ENCODE measurements at places on chromosomes 2 and 18.

GRCh38 chr2:79131687-79132086 lies 11.4 kb downstream of the REG1A start:
- no peak for DNase-seq
- H3K36me3 ChIP-seq, result no peaks in the 10 kb centered on the region
- no peaks in the 10 kb centered on the region for H3K27me3 ChIP-seq
- H3K27ac ChIP-seq, result no peak overlapping the region
- no peaks in the 10 kb centered on the region for H3K4me1 ChIP-seq

GRCh38 chr18:74139411-74139810 lies 8.2 kb downstream of the FBXO15 start:
- H3K36me3 ChIP-seq, result no peaks in the 10 kb centered on the region
- no peak for DNase-seq
- H3K4me3 ChIP-seq, result no peak overlapping the region

DNA sequence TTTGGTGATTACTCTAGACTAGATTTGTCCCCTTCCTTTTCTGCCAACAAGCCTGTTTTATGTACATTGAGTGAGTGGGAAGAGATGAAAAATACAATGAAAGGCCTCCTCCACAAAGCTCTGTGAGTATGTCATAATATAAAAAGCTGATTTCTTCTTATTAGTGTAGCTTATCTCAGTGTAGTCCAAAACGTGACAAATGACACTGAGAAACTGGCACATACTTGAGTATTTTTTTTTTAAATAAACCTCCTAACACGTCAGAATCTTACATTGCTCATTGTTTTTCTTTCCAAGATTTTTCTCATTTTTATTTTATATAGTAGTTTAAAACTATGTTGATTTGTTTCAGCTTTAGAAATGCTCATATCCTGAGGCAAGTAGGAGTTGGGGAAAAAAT lies 17.9 kb upstream of the FIGN start:
- peaks cover 3% of the 10 kb centered on the region for H3K4me1 ChIP-seq
- no peaks in the 10 kb centered on the region for H3K27me3 ChIP-seq
- H3K27ac ChIP-seq, result no peak overlapping the region
- DNase-seq, result no peak
- no peak overlapping the region for H3K4me3 ChIP-seq
- no peaks in the 10 kb centered on the region for H3K36me3 ChIP-seq

- H3K27ac ChIP-seq, result no peak overlapping the region
- no peaks in the 10 kb centered on the region for H3K27me3 ChIP-seq
- DNase-seq, result no peak
- no peaks in the 10 kb centered on the region for H3K4me1 ChIP-seq
- no peaks in the 10 kb centered on the region for H3K36me3 ChIP-seq
Measured at GRCh38 chr2:64344999-64345576, 108.9 kb upstream of the LGALSL start.

DNA sequence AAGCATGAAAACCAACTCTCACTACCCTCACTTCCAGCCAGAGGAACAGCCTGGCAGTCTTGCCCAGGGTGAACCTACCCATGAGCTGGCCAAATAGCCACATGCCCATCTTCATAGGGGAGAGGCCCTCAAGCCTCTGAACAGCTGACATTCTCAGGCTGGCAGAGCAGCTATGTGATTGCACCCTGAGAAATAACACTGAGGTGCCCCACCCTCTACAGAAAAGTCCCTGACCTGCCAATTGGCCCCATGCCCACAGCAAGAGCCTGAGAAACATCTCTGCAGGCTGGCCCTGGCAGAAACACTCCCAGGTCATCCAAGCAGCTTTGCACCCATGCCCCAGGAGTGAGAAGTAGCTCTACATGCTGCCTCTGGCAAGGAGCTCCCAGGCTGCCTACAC lies 127.4 kb upstream of the OTX1 start:
- H3K27me3 ChIP-seq, result no peaks in the 10 kb centered on the region
- no peaks in the 10 kb centered on the region for H3K4me1 ChIP-seq
- H3K27ac ChIP-seq, result no peak overlapping the region
- no peak overlapping the region for H3K4me3 ChIP-seq
- no peak for DNase-seq

GRCh38 chr2:205270689-205271088 lies 411.6 kb upstream of the NRP2 start:
- no peaks in the 10 kb centered on the region for H3K36me3 ChIP-seq
- no peak overlapping the region for H3K4me3 ChIP-seq
- no peaks in the 10 kb centered on the region for H3K4me1 ChIP-seq
- no peak overlapping the region for H3K27ac ChIP-seq
- DNase-seq, result no peak

DNA sequence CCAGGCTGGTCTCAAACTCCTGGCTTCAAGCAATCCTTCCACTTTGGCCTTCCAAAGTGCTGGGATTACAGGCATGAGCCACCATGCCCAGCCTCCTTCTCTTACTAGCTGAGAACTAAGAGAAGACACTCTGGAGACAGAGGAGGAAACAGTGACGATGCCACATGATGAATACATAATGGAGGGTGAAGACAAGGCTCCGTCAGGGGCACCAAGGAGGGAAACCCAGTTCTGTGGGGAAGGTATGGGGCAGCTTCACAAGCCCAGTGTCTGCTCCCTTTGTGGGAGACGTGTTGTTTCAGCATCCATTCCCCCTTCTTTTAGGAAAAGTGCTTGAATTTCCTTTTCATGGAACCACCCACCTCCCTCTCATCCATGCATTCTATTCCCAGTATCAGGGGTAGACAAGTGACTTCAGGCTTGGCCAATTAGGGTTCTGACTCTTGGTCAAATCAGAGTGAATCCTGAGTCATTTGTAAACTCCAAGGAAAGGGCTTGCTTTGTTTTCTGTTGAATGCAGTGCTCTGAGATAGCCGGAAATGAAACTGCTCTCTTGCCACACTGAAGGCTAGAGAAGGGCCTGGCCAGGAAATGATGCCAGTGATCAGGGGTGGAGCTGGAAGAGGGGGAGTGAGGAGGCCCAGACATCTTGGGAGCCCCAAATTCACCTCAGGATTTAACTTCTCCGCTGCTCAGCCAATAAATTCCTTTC lies 23.7 kb downstream of the TMEM127 start:
- no peaks in the 10 kb centered on the region for H3K4me1 ChIP-seq
- peak; percentile 53 for DNase-seq
- H3K27me3 ChIP-seq, result no peaks in the 10 kb centered on the region
- H3K36me3 ChIP-seq, result no peaks in the 10 kb centered on the region
- no peak overlapping the region for H3K4me3 ChIP-seq

GRCh38 chr2:57850415-57851130 lies 196.0 kb upstream of the VRK2 start:
- DNase-seq, result no peak
- H3K27me3 ChIP-seq, result no peaks in the 10 kb centered on the region
- H3K4me1 ChIP-seq, result no peaks in the 10 kb centered on the region
- no peaks in the 10 kb centered on the region for H3K36me3 ChIP-seq
- H3K4me3 ChIP-seq, result no peak overlapping the region

DNA sequence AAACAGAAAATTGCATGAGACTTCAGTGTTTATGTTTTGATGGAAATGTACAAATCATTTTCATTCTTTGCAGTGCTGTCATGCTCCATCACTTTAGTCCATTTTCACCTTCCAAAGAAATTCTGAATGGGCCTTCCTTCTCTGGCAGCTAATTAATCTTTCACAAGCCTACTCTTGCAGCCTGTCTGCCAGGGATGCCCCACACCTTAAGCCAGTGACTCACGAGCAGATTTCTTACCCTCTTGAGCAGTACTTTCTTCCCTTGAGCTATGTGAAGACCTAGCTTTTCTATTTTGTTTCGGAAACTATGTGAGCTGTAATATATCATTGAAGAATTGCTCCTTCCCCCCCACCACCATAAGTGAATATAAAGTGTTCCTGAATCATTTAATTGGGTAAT lies 404.3 kb upstream of the VWC2L start:
- H3K27ac ChIP-seq, result no peak overlapping the region
- no peaks in the 10 kb centered on the region for H3K36me3 ChIP-seq
- H3K4me3 ChIP-seq, result no peak overlapping the region
- no peak for DNase-seq
- H3K4me1 ChIP-seq, result no peaks in the 10 kb centered on the region

- no peak for DNase-seq
- no peak overlapping the region for H3K27ac ChIP-seq
- H3K36me3 ChIP-seq, result no peaks in the 10 kb centered on the region
- H3K4me3 ChIP-seq, result no peak overlapping the region
Measured at GRCh38 chr2:46020416-46020815, 276.8 kb upstream of the EPAS1 start.

- no peak overlapping the region for H3K27ac ChIP-seq
- no peak overlapping the region for H3K4me3 ChIP-seq
- no peaks in the 10 kb centered on the region for H3K27me3 ChIP-seq
Measured at GRCh38 chr2:26449278-26450030, 28.5 kb downstream of the OTOF start.

- no peak overlapping the region for H3K4me3 ChIP-seq
- H3K27me3 ChIP-seq, result no peaks in the 10 kb centered on the region
- DNase-seq, result no peak
- peaks cover 22% of the 10 kb centered on the region for H3K4me1 ChIP-seq
- H3K27ac ChIP-seq, result peak overlapping the region; percentile 35
Measured at GRCh38 chr2:45822272-45822630, 170.8 kb downstream of the PRKCE start.

DNA sequence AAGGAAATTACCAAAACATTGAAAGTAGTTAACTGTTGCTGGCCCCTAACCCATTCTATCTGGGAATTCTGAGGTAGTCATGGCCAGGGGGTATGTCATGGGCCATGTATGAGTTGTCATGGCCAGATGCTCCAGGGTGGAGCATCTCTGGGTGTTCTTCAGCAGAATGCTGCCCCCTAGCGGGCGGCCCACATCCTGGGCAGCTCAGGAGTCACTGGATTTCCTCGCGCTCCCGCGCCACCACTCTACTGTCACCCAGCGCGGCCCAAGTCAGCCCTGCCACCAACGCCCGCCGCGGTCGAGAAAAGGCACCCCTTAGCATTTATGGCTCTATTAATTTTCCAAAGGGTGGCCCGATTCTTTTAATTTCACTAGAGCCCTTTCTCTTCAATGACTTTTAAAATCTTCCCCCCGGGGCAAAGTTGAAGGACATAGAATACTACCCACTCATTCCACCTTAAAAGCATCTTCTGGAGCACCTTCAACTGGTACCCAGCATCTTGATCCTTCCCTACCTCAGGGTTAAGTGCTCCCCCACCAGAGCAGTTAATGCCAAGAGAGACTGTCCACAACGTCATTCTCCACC lies 41.6 kb downstream of the PKDCC start:
- no peak for DNase-seq
- H3K4me3 ChIP-seq, result no peak overlapping the region
- H3K4me1 ChIP-seq, result no peaks in the 10 kb centered on the region
- H3K27ac ChIP-seq, result no peak overlapping the region

DNA sequence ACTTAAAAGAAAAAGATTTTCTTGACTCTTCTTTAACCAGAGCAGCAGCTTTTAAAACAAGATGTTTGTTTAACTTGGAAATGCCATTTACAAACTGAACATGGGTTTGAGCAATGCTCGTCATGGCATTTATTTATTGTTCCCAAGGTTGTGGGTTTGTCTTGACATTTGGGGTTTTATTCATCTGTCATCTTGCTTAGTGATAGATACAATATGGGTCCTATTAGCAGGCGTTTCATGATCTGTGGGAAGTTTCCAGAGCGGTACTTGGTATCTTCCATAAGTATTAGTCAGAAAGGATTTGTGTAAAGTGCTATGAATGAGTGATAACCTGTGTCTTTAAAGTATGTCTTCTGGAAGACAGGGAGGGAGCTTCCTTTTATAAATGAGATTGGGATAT lies 29.9 kb upstream of the MGAT5 start:
- H3K27ac ChIP-seq, result no peak overlapping the region
- H3K36me3 ChIP-seq, result no peaks in the 10 kb centered on the region
- no peaks in the 10 kb centered on the region for H3K4me1 ChIP-seq
- H3K27me3 ChIP-seq, result no peaks in the 10 kb centered on the region
- no peak for DNase-seq

GRCh38 chr18:59052965-59053820 lies 86.5 kb upstream of the SEC11C start:
- no peak overlapping the region for H3K4me3 ChIP-seq
- no peaks in the 10 kb centered on the region for H3K36me3 ChIP-seq
- peak overlapping the region; percentile 71 for H3K27ac ChIP-seq
- H3K27me3 ChIP-seq, result no peaks in the 10 kb centered on the region
- peaks cover 9% of the 10 kb centered on the region for H3K4me1 ChIP-seq
- DNase-seq, result no peak

GRCh38 chr18:40738321-40738880 lies 1216.6 kb upstream of the PIK3C3 start:
- no peak overlapping the region for H3K27ac ChIP-seq
- no peaks in the 10 kb centered on the region for H3K27me3 ChIP-seq
- no peaks in the 10 kb centered on the region for H3K36me3 ChIP-seq
- DNase-seq, result no peak
- no peaks in the 10 kb centered on the region for H3K4me1 ChIP-seq

GRCh38 chr18:73407506-73407905 lies 539.7 kb upstream of the NETO1 start:
- no peaks in the 10 kb centered on the region for H3K27me3 ChIP-seq
- H3K4me1 ChIP-seq, result no peaks in the 10 kb centered on the region
- H3K27ac ChIP-seq, result no peak overlapping the region
- H3K4me3 ChIP-seq, result no peak overlapping the region

DNA sequence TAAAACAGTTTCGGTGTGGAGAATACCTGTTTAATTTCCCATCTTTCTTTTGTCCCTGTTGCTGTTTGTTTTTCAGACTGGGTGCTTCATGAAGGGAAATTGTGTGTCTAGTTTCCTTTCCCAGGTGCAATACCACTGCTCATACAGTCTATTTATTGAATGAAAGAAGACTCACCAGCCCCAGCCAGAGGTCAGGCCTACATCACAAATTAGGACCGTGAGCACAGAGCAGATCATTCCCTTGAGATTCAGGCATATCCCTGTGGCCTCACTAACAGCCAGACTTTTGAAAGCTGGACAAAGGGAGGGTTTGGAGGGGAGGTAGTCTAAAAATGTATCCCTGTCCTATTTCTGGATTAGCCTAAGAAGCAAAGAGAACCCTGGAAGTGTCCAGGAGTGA lies 278.9 kb downstream of the IRS1 start:
- DNase-seq, result no peak
- H3K27me3 ChIP-seq, result no peaks in the 10 kb centered on the region
- H3K27ac ChIP-seq, result no peak overlapping the region
- H3K4me3 ChIP-seq, result no peak overlapping the region
- no peaks in the 10 kb centered on the region for H3K4me1 ChIP-seq

GRCh38 chr2:240433973-240434727 lies 1.3 kb upstream of the GPC1 start:
- peak overlapping the region; percentile 98 for H3K4me3 ChIP-seq
- no peaks in the 10 kb centered on the region for H3K36me3 ChIP-seq
- H3K27me3 ChIP-seq, result no peaks in the 10 kb centered on the region
- peaks cover 28% of the 10 kb centered on the region for H3K4me1 ChIP-seq

Measured in ascending aorta (tissue), 2 donors.